ENCODE measurements at places on chromosomes 12 and 14.
A peak's percentile ranks its signal among the peaks of the same experiment; 100 is the strongest.

DNA sequence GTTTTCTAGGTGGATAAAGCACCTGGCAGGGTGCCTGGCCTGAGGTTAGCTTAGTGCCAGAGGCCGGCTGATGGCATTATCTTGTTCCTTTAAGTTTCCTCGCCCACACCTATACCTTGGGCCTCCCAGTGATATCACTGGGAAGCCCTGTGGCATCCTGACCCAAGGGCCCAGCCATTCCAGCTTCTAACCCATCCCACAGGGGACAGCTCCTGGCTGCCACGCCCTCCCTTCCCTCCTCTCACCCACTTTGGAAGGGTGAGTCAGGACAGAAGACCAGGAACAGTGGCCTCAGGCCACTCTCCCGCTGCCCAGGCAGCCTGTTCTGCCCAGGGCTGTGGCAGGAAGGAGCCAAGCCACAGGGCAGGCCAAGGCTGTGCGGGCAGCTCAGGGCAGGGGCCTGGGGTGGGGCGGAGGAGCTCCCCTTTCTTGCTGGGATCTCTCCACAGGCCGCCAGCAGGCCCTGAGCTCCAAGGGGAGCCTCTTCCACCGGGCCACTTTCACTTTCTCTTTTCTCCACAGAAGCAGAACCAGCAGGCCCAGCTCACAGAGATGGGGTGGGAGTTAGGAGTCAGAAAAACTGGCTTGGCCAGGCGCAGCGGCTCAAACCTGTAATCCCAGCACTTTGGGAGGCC lies 75.1 kb downstream of the IRF2BPL start:
- peak; percentile 82 for DNase-seq

GRCh38 chr14:32623300-32624093 lies 294.4 kb downstream of the AKAP6 start:
- no peak for DNase-seq

DNA sequence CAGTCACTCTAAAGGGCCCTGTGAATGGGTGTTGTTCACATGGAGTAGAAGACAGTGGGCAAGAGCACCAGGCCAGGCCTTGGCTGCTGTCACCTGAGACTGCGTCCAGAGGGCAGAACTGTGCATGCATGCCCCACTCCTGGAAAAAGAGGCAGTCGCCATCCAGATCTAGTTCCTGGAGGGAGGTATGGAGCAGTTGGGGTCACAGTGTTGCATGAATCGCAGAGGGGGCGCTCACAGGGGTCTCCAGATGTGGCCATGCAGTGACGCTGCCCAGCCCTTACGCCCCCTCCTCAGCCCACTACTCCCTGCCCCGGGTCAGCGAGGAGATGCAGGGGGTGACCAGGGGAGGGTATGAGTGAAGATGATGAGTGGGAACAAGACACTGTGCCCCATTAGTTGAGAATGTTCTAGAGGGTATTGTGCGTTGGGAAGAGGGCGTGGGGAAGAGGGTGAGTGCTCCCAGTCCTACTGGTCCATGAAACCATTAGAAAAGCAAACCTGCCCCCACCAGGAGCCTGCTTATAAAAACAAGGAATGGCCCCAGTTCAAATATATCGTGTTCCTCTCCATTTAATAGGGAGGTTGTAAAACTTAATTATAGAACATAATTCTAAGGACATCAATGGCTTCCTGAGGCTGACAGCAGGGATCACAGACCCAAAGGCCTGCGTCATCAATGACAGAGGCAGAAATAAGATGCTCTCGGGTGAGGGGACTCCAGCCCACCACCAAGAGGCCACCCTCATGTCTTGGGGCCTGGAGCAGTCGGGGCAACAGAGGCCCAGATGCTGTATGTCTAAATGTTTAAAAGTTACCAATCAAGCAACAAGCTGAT lies 32.2 kb upstream of the BCL7A start:
- DNase-seq: peak; percentile 81

- DNase-seq: peak; percentile 33
Measured at GRCh38 chr12:78210894-78211302, 380.2 kb downstream of the NAV3 start.

- DNase-seq: peak; percentile 98
Measured at GRCh38 chr14:24232121-24232644, at the start of gene NEDD8. Gene NEDD8, minus strand, starts transcription at chr14:24232367. Its CDS starts 100 bp downstream, at chr14:24232267.

DNA sequence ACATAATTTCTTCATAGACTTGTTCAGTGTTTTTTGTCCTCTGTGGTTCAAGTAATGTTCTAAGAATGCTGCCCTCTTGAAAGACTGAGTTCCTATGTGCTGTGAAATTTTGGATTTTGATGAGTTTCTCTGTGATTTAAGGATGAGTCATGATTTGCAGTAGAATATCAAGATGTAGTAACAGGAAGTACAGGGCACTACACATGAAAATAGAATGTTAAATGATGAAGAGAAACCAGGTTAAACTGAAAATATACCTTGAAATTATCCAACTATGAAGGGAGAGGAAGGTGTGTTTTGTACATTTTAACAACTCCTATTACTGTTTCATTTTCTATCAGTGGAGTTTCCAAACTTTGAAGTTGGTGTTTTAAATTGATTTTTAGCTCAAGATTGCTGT lies 4.8 kb downstream of the ELK3 start:
- no peak for DNase-seq

- no peak for DNase-seq
Measured at GRCh38 chr14:49875640-49876198, 17.2 kb upstream of the ARF6 start.

GRCh38 chr12:53735556-53735955 lies 8.3 kb upstream of the CALCOCO1 start:
- no peak for DNase-seq

DNA sequence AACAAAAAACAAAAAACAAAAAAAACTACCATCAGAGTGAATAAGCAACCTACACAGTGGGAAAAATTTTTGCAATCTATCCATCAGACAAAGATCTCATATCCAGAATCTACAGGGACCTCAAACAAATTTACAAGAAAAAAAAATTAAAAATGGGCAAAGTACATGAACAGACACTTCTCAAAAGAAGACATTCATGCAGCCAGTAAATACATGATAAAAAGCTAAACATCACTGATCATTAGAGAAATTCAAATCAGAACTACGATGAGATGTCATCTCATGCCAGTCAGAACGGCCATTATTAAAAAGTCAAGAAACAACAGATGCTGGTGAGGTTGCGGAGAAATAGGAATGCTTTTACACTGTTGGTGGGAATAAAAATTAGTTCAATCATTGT lies 466.5 kb upstream of the ATXN7L3B start:
- no peak for DNase-seq

DNA sequence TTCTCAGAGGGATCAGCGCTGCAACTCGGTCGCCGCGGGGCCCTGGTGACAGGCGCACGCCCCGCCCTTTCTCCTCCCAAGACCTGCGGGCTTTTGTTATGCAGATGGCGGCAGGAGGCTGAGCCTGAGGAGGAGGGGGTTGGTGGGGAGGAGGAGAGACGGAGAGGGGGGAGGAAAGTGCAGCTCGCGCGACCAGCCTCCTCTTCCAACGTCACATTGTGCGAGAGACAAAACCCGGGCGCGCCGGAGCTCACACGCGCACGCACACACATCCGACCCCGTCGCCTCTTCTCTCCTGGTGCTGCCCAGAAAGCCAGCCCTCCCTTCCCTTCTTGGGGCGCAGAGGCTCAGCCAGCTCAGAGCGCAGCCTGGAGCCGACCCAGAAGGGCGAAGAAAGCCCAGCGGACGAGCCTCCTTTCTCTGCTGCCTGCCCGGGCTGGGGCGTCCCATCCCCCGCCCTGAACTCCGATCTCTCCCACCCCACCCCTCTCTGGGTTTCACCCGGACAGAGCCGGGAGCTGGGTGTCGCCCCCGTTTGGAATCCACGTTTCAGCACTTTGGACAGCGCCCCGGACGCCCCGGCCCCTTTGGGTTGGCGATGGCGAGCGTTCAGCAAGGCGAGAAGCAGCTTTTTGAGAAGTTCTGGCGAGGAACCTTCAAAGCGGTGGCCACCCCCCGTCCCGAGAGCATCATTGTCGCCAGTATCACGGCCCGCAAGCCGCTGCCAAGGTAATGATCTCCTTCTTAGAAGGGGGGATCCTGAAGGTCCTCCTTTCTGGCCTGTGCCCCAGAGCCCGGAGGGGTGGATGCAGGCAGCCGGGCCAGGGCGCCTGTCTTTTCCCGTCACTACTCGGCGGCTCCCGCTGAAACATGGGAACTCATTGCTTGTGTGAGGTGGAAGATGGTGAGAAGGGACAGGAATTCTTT lies at the start of gene SRRM4:
Gene SRRM4 (plus strand): TSS at position 257 of the 927 bp plus-strand sequence. CDS start 342 bp downstream, at position 599.
- peak; percentile 66 for DNase-seq

GRCh38 chr14:105974902-105975301 lies 448.5 kb downstream of the TMEM121 start:
- DNase-seq: no peak

- no peak for DNase-seq
Measured at GRCh38 chr14:27061299-27061698, 463.5 kb upstream of the NOVA1 start.

DNA sequence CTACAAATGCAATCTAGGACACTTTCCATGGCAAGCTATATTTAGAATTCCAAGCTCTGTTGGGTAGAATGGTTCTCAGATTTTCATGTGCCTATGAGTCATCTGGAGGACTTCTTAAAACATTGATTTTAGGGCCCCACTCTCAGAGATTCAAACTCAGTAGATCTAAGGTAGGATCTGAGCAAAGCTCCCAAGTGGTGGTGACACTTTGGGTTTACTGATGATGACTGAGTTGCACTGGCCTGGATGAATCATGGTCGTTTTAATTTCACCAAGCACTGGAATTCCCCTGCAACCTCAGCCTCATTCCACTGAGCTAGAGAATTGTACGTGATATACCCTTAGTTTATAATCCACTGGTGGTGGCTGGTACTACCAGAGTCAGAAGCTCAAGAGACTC lies 86.5 kb downstream of the PPM1H start:
- no peak for DNase-seq

GRCh38 chr12:82690006-82690405 lies 3.3 kb downstream of the TMTC2 start:
- DNase-seq: no peak

GRCh38 chr12:52870361-52871290 lies 21.8 kb upstream of the KRT78 start:
- DNase-seq: peak; percentile 53

- DNase-seq: peak; percentile 37
Measured at GRCh38 chr14:27318774-27319420, 721.1 kb upstream of the NOVA1 start.

GRCh38 chr12:119730381-119730780 lies 62.4 kb downstream of the PRKAB1 start:
- no peak for DNase-seq

GRCh38 chr12:63941166-63941800 lies 96.8 kb downstream of the SRGAP1 start:
- DNase-seq: no peak

- no peak for DNase-seq
Measured at GRCh38 chr12:21538061-21538653, 12.1 kb downstream of the SPX start.

DNA sequence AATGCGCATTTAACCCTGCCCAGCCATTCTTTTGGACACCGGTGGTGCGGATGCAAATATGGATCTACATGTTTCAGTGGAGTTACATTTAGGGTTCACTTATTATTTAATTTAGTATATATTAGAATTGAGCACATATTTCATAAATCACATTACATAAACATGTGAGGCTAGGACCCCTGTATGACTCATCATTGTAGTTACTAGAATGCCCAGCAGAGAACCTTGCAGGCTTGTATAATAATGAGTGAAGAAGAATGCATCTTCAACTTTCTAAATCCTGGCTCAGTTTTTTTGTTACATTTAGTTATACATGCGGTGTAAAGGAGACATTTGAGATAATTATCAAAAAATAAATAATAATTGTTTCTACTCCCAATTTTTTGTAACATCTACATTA lies 369.0 kb downstream of the ATP23 start:
- DNase-seq: no peak

DNA sequence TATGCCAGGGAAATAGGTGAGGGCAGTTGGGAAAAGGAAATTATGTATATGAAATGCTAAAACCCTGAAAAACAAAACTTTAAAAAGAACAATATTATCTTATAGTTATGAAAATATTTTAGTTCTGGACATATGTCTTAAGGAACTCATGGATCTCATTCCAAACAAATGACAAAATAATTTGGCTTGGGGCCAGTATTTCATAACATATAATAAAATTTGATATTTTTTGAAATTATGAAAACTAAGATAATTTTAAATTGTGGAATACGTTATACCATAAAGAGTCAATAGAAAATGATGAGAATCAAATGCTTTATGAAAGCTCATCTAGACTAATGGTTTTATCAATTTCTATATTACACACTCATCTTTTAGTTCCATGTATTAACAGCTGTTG lies 173.8 kb upstream of the DCN start:
- no peak for DNase-seq

GRCh38 chr12:31006416-31007152 lies 67.1 kb upstream of the DDX11 start:
- no peak for DNase-seq

- no peak for DNase-seq
Measured at GRCh38 chr14:69325646-69326265, 65.8 kb downstream of the GALNT16 start.

GRCh38 chr12:45509187-45509586 lies 220.3 kb upstream of the ARID2 start:
- no peak for DNase-seq

GRCh38 chr14:60090864-60091519 lies 731 bp upstream of the PCNX4 start:
- no peak for DNase-seq

All from kidney (tissue), 22 donors.